CD8-positive, alpha-beta memory T cell (primary cell): ENCODE measurements at places on chromosomes 13 and 19. TPM values are rescaled to one million over a fixed set of nuclear protein-coding genes. Genes with fewer than 3 reads are reported as not detected.

The PIN1 gene
- polyA plus RNA-seq, result 112 TPM

DNA sequence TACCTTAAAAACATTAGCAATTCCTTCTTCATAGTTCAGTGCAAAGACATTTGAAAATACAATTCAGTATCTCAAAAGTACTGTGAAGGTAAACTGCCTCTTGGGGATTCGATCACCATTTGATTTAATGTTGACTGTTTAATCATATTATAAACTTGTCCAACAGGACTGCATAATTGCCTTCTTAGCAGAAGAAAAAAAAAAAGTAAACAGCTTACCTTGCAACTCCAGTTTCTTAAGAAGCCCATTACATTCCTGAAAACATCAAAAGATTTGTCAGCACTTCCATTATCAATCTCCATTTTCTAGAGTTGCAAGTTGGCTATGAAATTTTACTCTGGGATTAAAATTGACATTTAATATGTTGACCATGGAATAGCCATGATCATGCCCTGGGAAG lies 1154.6 kb downstream of the OLFM4 start:
- H3K36me3 ChIP-seq, result no peaks in the 10 kb centered on the region
- H3K27me3 ChIP-seq, result no peaks in the 10 kb centered on the region
- no peaks in the 10 kb centered on the region for H3K4me1 ChIP-seq
- H3K27ac ChIP-seq, result no peak overlapping the region

GRCh38 chr19:17406046-17406886 lies 836 bp upstream of the BST2 start:
- peak overlapping the region; percentile 86 for H3K27ac ChIP-seq
- H3K36me3 ChIP-seq, result peaks cover under 1% of the 10 kb centered on the region
- H3K4me1 ChIP-seq, result peaks cover 17% of the 10 kb centered on the region

GRCh38 chr13:64756621-64757020 lies 2473.5 kb downstream of the PCDH9 start:
- no peaks in the 10 kb centered on the region for H3K4me1 ChIP-seq
- no peaks in the 10 kb centered on the region for H3K36me3 ChIP-seq
- H3K27ac ChIP-seq, result no peak overlapping the region
- no peaks in the 10 kb centered on the region for H3K27me3 ChIP-seq
- H3K4me3 ChIP-seq, result no peak overlapping the region

- no peak for DNase-seq
- no peaks in the 10 kb centered on the region for H3K36me3 ChIP-seq
- H3K27ac ChIP-seq, result no peak overlapping the region
- H3K27me3 ChIP-seq, result no peaks in the 10 kb centered on the region
- no peaks in the 10 kb centered on the region for H3K4me1 ChIP-seq
Measured at GRCh38 chr13:64248371-64249065, 2832.9 kb upstream of the PCDH20 start.
